ENCODE measurements at places on chromosomes 5 and 9. TPM values are rescaled to one million over a fixed set of nuclear protein-coding genes. Genes with fewer than 3 reads are reported as not detected.

Gene ZBTB34
- 24.7 TPM for total RNA-seq

Gene ESM1
- 1.8 TPM for total RNA-seq

GRCh38 chr9:5976674-5977397 is 38.6 kb downstream of the RANBP6 start:
- DNase-seq = no peak

- no peak for DNase-seq
These were observed 754 bp downstream of the VDAC1 start for GRCh38 chr5:134003817-134004625.

DNA sequence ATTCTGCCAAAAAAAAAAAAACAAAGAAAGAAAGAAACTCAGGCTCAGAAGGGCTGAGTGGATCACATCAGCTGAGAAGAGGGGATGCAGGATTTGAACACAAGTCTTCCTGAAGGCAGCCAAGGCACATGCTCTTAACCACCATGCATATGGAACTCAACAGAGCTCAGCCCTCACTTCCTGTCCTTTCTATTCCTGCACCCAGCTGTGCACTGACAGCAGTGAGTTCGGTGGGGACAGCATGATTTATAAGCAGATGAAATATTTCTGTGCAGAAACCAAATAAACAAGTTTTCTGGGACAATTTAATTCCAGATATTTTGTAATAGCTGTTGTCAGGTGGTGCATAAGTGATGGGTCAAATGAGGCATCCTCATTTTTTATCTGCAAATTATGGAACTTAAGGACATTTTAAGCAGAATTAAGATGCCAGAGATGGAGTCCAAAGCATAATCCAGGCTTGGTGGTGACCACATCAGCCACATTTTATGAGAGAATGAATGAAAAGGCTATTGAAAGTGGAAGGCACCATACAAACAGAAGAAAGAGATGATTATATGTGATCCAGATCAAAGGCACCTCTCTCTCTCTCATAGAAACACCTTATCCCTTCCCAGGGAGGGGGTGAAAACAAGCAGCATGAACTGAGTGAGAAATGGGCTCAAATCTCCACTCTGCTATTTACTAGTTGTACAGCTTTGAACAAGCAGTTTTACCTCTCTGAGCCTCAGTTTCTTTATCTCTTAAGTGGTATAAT is 303.6 kb upstream of the MSX2 start:
- DNase-seq = no peak
